ENCODE measurements at places on chromosomes 4 and X.

DNA sequence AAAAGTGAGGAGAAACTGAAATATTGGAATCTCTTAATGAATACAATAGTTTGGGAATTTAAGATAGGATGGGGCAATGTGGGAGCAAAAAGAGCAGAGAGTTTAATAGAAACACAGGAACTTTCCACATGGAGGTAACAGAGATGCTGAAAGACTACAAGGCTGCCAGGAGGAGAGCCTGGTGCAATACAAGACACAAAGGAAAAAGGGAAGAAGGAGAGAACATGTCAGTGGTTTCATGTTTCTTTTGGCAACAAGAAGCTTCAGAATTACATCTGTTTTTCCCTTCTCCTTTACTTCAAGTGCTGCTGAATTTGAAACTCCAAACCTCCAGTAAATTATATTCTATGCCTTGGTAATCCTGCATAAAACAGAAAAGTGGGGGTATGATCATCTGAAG lies 474.3 kb downstream of the FAT4 start:
- DNase-seq = no peak

GRCh38 chr4:26503844-26504243 lies 13.6 kb upstream of the CCKAR start:
- DNase-seq = no peak

- no peak for DNase-seq
These were observed 227.0 kb downstream of the NR3C2 start for GRCh38 chr4:148215202-148215601.

- no peak for DNase-seq
These were observed 50.4 kb upstream of the ELOVL6 start for GRCh38 chr4:110248831-110249253.

- DNase-seq = no peak
These were observed 86.9 kb upstream of the ADRA2C start for GRCh38 chr4:3679071-3679825.

GRCh38 chr4:174047363-174047762 lies 236.1 kb downstream of the FBXO8 start:
- no peak for DNase-seq

- no peak for DNase-seq
These were observed 524.3 kb upstream of the GALNTL6 start for GRCh38 chr4:171288816-171289432.

DNA sequence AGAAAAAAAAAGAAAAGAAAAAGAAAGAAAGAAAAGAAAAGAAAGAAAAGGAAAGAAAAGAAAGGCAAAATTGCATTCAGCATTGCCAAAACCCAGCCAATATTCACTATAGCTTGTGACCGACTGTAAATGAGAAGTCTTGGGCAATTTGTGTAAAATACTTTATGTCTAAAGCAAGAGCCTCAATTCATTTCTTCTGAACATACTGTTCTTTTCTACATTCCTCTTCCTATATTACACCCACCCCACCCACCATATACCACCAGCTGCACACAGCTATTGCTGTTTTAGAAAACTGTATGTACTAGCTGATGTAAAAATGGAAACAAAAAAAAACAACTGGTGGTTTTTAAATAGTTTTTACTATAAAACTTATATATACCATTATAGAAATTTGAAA lies 156.9 kb upstream of the TTC29 start:
- DNase-seq = no peak

GRCh38 chr4:8818063-8818881 lies 53.4 kb downstream of the HMX1 start:
- no peak for DNase-seq

- no peak for DNase-seq
These were observed 23.9 kb downstream of the PRDM8 start for GRCh38 chr4:80221161-80221560.

DNA sequence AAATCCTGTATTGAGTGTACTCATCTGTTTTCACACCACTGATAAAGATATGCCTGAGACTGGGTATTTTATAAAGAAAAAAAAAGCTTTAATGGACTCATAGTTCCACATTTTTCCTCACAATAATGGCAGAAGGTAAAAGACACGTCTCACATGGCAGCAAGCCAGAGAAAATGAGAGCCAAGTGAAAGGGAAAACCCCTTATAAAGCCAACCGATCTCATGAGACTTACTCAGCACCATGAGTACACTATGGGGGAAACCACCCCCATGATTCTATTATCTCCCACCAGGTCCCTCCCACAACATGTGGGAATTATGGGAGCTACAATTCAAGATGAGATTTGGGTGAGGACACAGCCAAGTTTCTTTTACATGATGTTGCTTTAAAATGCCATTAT lies 171.9 kb downstream of the GALNTL6 start:
- no peak for DNase-seq

DNA sequence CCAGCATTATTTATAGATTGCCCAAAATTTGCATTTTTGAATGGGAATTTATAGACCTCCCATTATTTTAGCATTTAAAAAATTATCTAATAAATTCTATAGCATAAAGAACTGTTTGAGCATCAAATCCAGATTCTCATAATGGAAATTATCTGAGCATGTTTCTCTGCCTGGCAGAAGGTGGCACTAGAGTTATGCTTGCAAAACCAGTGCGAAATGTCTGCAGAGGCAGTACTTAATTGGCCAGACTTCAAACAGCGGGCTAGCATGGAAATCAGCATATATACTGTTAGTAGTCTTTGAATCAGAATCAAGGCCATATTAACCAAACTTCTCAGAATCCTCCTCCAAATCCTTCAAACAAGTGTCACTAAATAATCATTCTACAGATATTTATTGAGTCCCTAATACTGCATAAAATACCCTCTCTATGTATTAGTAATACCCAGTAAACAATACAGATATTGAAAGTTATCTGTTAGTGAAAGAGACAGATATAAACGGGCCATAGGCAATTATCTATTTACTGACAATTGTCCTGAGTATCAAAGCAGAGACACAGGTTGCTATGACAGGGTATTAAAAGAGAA lies 78.7 kb upstream of the DCLK2 start:
- no peak for DNase-seq

- no peak for DNase-seq
These were observed 1250.4 kb downstream of the PCDH18 start for GRCh38 chr4:136281889-136282288.

- no peak for DNase-seq
These were observed 71.3 kb downstream of the PPEF2 start for GRCh38 chr4:75830906-75831305.

DNA sequence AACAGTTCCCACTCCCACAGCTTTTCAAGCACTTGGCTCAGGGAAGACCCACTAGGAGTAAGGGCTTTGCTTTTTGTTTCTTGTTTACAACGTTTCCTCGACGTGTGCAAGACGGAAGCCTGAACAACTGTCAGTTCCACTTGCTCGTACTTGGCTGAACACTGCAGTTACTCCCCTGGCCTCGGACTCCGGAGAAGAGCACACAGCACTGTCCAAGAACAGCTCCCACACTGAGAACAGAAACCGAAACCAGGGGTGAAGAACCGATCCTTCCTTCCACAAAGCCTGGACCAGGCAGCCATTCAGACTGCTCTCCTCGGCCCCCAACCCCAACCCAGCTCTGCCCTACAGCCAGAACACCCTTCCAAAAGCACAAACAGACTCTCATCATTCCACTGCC lies 25.5 kb downstream of the IRF2 start:
- no peak for DNase-seq

- DNase-seq = no peak
These were observed 3.3 kb downstream of the SH3TC1 start for GRCh38 chr4:8202108-8203051.

- no peak for DNase-seq
These were observed 9.2 kb downstream of the PLK4 start for GRCh38 chr4:127889903-127890302.

DNA sequence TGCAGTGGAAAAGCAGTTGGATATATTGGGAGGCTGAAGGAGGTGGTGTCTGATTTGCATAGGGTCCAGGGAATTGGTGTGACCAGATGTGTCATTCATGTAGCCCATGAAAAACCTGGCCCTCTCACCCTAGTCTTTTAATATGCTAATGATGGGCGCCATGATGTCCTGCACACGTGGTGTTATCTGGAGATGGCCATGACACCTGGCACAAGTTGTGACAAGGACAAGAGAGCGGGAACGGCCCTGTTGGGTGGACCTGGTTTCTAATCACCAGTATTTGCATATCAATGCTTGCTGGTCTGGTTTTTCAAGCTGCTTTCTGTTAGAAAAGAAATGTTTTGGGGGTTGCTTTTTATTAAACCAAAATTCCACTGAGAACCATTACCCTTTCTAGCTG lies 87.4 kb downstream of the ZXDA start:
- DNase-seq = no peak

DNA sequence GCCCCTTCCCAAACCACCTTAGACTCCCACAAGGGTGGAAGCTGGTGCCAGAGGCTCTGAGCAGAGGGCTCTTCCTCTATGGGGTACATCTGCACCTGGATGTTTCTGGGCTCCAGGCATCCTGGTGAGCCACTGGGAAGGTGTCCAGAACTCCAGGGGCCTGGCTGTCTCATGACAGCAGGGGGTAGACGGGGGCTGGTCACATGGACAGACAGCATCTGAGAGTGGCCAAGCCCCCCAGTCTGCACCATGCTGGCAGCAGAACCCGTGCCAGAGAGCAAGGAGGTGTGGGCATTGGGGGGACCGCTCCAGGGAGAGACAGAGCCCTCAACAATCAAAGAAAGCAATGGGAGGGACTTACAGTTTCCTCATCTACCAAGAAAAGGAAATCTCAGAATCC lies 39.5 kb downstream of the ZFYVE28 start:
- DNase-seq = no peak

DNA sequence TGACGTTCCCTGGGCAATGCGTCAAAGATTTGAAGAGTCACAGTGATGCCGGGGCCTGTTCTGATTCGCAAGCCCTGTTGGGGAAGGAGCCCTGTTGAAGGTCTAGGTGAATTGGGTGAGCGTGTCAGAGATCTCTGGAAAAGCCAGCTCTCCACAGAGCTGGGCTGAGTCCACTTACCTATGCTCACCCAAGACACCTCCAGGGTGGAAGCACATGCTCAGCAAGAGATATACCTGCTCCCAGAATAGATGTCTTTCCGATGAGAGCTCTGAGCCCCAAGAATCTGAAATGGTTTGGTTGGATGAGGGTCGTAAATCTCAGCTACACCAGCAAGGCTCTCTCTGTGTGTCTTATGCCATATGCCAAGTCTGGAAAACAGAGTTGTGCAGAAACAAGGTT lies 1.7 kb downstream of the GABRQ start:
- no peak for DNase-seq

DNA sequence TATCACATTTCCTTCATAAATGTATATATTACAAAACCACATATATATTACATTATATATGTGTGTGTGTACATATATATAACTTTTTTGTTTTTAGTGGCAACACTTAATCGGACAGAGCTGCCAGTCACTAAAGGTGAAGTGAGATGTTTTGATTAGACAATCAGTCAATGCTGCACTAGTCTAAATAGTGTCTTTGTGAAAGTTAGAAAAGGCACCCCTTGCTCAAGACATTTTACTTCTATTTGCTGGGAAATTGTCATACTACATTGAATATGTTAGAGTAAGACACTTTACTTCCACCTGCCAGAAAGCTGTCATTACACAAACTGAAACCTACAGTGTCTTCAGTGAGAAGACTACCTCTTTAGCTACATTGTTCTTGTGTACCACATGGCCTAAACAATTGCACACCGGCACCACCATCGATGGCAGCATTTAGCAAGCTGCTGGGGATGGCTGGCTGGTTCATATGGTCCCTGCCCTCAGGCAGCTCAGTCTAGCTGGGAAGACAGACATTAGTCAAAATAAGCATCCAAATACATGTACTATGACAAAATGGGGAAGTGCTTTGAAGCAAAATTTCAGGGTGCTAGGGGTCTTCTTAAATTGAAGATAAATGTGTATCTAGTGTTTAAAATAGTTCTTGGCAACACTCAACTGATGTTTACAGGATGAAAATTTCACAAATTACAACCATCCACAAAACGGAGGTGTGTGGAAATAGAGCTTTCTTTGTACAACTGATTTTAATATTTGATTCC lies 148.1 kb upstream of the GATB start:
- DNase-seq = no peak

DNA sequence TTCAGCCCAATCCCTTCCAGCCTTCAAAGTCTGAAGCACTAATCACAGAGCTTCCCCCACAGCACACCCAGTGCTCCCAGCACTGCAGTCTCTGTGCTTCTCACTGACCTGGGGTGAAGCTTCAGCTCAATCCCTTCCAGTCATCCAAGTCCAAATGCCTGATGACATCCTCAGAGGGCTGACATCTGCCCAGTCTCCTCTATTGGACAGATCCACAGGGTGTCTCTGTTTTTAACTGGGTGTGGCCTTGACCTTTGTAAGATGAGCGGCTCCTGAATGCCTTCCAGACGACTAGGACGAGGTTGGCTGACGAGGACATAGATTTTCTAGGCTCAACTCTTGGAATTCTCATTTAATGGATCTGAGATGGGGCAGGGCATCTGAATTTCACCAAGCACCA lies 7.6 kb upstream of the SLC2A9 start:
- no peak for DNase-seq

- DNase-seq = no peak
These were observed 285.5 kb upstream of the PCDH7 start for GRCh38 chr4:30434656-30435055.

DNA sequence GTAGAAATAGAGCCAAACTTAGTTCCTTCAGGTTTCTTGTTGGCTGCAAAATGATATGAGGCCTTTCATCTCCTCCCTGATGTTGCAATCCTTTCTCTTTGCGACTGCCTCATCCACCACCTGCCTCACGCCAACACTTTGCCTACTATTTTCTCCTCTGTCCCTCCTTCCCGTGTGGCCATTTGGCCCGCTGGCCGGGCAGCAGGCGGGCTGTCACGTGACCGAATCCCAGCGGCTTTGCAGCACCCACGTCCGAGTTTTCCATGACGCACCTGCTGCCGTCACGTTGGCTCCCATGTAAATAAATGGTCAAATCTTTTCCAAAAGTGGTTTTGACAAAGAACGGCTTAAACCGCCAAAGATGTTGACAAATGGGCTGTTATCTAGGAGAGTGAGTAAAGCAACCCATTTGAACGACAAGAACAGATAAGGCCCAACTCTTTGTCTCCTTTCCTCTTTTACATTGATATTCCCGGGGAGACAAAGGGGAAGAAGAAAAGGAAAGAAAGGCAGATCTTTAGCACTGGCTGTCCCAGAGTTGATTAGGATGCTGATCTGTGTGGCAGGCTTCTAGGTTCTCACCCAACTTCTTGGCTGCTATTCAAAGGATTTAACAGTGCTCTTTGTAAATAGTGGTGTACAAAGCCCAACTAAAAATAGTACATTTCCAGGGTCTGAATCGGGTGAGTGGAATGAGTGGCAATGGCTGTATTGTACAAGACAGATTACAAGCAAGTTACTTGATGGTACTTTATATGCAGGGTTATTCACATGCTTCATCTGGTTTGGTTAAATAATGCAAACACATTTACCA lies 174.2 kb upstream of the JADE1 start:
- no peak for DNase-seq

Measured in stimulated activated CD4-positive, alpha-beta T cell treated with anti-CD3 and anti-CD28 coated beads, Interleukin-1b, Interleukin-23, amount 100 ng/mL, for 1 hour (primary cell).